ENCODE measurements at places on chromosomes 7 and 10.

GRCh38 chr7:35313575-35313974 lies 59.7 kb upstream of the TBX20 start:
- DNase-seq, result no peak

GRCh38 chr7:98215561-98216495 lies 4.6 kb downstream of the BHLHA15 start:
- no peak for DNase-seq

GRCh38 chr7:11458736-11459483 lies 373.1 kb downstream of the THSD7A start:
- no peak for DNase-seq

GRCh38 chr10:17214526-17214925 lies 13.1 kb upstream of the TRDMT1 start:
- DNase-seq, result no peak

DNA sequence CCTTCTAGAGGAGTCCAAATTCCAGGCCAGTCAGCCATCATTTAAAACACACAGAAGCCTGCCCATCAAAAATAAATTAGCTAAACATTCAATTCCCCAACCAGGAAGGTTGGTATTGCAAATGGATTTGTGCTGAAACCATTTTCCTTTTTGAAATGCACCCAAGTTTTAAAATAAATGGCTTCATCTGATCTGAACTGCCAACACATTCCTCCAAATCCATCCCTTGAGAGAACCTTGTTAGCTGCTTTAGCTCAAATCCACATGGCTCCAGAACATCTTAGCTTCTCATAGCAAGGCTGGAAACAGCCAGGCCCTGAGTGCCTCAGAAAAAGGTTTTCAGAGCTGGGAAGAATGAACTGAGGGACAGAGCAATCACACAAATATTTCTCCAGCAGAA lies 306.3 kb downstream of the FZD1 start:
- DNase-seq, result no peak

- DNase-seq, result no peak
Observed at GRCh38 chr10:21281765-21282484, 243.6 kb downstream of the SKIDA1 start.

DNA sequence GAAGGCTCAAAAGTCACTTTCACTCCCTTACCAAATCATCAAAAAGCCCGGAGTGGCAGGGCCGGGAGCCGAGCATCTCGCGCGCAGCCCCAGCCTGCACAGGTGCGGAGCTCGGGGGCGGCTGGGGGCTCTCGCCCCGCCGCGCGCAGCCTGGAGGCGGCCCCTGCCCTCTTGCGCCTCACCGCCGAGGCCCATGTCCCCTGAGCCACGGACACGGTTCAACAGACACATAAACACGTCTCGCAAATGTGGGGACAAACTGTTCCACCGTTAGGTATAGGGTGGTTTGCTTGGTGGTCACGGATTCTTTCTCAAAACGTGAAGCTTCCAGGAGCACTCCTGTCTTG lies 700 bp downstream of the GSAP start:
- peak; percentile 13 for DNase-seq

GRCh38 chr7:94289071-94289470 lies 105.6 kb upstream of the COL1A2 start:
- DNase-seq, result no peak

DNA sequence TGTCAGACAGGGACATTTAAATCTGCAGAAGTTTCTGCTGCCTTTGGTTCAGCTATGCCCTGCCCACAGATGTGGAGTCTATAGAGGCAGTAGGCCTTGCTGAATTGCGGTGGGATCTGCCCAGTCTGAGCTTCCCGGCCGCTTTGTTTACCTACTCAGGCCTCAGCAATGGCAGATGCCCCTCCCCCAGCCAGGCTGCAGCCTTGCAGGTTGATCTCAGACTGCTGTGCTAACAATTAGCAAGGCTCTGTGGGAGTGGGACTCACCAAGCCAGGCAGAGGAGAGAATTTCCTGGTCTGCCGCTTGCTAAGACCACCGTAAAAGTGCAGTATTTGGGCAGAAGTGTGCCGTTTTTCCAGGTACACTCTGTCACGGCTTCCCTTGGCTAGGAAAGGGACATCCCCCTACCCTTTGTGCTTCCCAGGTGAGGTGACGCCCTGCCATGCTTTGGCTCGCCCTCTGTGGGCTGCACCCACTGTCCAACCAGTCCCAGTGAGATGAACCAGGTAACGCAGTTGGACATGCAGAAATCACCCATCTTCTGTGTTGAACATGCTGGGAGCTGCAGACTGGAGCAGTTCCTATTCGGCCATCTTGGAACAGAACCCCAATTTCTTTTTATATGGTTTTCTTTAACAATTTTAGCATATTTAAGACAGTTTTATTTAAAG lies 28.4 kb upstream of the VWDE start:
- DNase-seq, result no peak

DNA sequence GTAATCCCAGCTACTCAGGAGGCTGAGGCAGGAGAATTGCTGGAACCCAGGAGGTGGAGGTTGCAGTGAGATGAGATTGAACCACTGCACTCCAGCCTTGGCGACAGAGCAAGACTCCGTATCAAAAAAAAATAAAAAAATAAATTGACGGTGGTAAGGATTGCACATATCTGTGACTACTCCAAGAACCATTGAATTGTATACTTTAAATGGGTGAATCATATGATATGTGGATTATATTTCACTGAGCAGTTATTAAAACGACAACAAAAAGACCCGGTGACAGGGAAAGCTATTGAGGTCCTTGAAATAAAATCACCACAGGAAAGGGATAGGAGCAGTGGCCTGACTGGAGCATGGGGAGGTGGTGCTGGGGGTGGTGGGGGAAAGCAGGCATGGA lies 31.2 kb upstream of the COMTD1 start:
- DNase-seq, result no peak

- DNase-seq, result no peak
Observed at GRCh38 chr10:91378061-91378460, 32.1 kb upstream of the HECTD2 start.

- no peak for DNase-seq
Observed at GRCh38 chr7:117645481-117646165, 165.8 kb downstream of the CFTR start.

GRCh38 chr10:103583871-103584215 lies 90.3 kb downstream of the NEURL1 start:
- DNase-seq, result no peak

- DNase-seq, result no peak
Observed at GRCh38 chr7:128053023-128053422, 21.8 kb upstream of the LRRC4 start.

- DNase-seq, result no peak
Observed at GRCh38 chr10:95341716-95342130, 50.9 kb upstream of the PDLIM1 start.

GRCh38 chr7:31054608-31055278 lies 2.6 kb downstream of the ADCYAP1R1 start:
- DNase-seq, result no peak

DNA sequence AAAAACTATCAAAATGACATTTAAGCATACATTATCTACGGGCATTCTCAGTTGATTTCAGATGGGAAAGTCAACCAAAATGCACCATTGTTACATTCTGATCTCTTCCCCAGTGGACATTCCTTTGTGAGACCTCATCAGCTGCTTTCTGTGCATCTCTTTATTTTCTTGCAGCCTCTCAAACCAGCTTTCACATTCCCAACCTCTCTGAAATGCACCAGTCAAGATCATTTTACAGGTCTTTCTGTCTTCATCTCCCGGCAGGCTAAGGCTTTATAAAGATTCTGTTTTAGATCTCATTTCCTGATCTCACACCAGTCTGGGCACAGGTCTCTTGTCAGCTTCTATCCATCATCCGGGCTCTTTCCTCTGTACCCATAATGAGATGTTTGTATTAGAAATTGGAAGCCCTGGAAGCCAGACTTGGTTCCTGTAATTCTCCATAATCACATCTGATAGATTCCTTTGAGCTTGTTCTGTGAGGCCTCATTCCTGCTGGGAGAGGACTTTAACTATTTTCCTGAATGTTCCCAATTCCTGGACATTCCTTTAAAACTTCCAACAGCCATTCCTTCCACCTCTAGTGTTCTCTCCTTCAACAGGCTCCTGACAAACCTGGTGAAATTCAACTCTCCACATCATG lies 44.3 kb upstream of the ARL4A start:
- no peak for DNase-seq

- DNase-seq, result peak; percentile 43
Observed at GRCh38 chr10:129963641-129964501, at the start of gene EBF3. TSS of gene EBF3 (minus strand) at chr10:129964274. CDS start at chr10:129963768, 506 bp downstream.

DNA sequence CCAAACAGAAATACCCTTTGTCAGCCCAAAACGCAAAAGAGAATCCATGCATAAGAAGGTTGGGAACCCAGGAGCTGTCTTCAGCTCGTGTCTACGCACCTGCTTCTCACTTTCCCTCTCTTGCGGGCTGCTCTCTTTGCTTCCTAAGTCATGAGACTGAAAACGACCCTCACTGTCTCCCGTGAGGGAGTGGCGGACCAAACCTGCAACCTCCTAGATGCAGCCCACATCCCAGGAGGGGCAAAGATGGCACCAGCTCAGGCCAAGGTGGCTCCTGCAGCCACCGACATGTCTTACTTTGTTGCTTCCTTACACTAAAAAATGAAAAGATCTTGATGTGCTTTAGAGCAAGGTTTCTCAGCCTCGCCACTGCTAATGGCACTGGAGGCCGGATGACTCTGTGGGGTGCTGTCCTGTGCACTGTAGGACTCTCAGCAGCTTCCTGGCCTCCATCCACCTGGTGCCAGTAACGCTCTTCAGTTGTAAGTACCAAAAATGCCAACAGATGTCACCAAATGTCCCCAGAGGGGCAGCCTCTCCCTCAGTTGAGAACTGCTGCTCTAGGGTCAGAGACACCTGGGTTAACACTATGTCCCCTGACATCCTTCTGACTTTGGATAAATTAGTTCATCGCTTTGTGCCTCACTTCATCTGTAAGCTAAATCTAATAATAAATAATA lies 179.8 kb upstream of the PFKP start:
- no peak for DNase-seq

DNA sequence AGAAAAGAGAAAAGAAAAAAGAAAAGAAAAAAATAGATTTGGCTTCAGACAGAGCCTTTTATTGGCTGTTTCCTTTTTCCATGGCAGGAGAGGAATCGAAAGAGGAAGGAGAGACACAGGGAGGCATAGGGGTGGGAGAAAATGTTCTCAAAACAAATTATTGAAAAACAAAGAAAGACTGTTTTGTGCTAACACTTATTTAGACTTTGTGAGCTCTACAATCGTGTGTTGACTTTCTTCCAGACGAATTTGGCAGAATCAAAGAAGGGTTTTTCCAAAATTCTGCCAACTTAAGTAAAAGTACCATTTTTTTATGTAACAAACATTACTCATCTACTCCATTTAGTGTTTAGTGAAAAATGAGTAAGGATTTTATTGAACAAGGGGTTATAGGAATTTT lies 982.2 kb downstream of the REEP3 start:
- no peak for DNase-seq

- peak; percentile 43 for DNase-seq
Observed at GRCh38 chr10:110212119-110213006, 5.0 kb downstream of the MXI1 start.

- no peak for DNase-seq
Observed at GRCh38 chr7:17608114-17608833, 309.8 kb downstream of the AHR start.

- DNase-seq, result no peak
Observed at GRCh38 chr10:17134282-17134681, 4.7 kb upstream of the CUBN start.

DNA sequence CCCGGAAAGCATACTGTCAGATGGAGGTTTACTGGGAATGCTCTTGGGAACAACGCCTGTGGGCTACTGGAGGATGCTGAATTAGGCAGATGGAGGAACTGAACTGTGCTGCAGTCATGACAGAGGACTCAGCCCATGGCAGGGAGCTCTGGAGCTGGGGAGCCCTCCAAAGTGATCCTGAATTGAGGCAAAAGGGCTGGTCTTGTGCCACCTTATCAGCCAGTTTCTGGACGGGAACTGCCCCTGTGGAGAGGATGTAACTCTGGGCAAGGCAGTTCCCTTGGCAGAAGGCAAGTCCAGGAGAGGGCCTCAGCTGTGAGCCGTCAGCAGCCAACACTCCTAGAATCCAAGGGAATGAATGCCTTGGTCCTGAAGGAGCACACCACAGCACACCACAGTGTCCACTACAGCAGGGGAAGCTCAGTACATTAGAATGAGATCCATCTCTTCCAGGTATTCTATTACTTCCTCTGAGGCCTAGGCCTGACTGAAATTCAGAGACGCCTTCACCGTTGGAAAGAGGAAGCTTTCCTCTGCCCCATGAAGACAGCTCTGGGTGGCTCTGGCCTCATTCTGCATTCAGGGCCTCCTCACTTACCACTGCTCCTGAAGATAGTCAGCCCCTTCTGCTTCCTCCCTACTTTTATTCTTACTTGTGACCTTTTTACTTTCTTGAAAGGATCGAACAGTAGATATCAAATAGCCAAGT lies 139.6 kb upstream of the GPR26 start:
- no peak for DNase-seq

- no peak for DNase-seq
Observed at GRCh38 chr7:155724327-155725005, 80.0 kb downstream of the RBM33 start.

DNA sequence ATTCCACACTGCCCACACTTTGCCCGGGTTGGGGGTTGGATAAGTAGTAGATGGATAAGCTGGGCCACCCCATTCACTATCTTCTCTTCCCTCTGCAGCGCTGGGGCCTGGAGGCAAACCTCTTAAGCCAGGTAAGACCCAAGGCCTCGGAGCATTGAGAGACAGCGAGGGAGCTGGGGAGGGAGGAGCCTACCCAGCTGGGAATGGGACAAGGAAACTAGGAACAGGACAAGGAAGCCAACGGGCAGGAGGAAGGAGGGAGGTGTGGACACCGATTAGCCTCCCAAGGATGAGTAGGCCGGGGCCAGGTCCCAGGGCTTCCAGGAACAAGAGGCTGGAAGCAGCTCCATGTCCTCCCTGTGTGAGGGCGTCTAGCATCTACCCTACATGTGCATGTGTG lies 9.6 kb downstream of the ELN start:
- DNase-seq, result no peak

GRCh38 chr7:32660936-32661335 lies 165.6 kb downstream of the AVL9 start:
- no peak for DNase-seq

DNA sequence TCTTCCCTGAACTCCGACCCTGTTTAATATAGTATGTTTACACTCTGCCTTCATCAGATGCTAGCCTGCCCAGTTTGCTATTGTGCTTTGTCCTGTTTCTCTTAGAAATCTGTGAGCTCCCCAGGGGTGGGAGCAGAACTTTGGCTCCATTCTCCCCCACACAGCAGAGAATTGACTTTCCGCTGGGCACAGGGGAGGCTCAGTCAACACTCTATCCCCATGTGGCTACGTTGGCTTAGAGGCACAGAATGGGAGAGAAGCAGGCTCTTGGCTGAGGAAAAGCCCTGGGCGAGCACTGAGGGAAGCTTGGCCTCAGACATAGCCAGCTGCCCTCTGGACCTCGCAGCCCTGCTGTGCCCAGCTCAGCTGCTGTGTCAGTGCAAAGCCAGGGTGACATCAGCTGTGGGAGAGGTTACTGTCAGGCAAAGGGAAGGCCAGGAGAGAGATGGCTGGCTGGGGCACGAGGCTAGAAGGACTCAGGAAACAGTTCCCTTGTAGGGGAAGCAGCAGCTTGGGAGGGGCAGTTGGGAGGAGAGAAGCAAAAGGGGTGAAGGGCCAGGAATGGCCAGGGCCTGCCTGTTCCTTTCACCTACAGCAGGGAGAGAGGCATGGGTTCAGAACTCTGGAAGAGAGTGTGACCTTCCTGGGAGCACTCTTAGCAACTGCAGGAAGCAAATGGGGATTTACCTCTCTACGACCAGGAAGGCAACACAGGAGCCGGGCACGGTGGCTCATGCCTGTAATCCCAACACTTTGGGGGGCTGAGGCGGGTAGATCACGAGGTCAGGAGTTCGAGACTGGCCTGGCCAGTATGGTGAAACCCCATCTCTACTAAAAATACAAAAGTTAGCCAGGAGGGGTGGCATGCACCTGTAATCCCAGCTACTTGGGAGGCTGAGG lies 5.8 kb upstream of the SCD start:
- no peak for DNase-seq

Measured in activated CD4-positive, alpha-beta T cell treated with anti-CD3 and anti-CD28 coated beads, Interleukin-2, amount 50 U/mL, for 48 hours (primary cell).